ENCODE measurements at places on chromosomes 12 and 14.

GRCh38 chr14:33655421-33655820 is 295.5 kb downstream of the EGLN3 start:
- DNase-seq: no peak

- no peak for DNase-seq
Measured at GRCh38 chr12:108332791-108333382, 6.2 kb downstream of the CMKLR1 start.

DNA sequence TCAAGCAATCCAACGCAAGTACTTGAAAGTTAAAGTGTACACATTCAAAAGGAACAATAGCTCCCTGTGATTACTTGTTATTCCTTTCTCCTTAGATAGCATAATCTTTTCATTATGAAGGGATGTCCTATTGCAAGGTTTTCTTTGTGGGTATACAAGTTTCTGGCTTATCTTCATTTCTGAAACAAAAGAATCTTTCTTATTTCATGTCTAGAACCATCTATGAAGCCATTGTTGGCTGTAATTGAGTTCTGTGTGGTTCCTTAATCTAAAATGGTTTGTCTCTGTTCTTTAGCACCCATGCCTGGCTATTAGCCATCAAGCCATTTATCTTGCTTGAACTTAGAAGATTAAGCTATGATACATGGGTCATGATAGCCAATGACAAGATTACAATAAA is 95.0 kb downstream of the VEZT start:
- no peak for DNase-seq

DNA sequence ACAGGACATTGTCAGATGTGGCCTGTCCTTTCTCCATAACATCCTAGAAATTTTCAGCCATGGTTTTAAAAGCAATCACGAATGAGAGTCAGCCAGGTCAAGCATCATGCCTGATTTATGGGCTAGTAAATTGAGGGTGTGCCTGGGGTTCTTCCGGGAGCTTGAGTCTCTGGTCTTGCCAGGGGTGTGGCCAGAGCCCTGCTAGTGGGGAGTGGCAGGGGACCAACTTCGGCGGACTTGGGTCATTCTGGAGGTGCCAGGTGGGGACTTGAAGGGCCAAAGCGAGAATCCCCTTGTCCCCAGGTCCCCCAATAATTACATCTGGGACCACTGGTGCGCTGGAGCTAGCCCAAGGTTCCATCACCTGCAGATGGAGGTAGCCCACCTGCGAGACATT is 5.7 kb downstream of the OTUB2 start:
- no peak for DNase-seq

DNA sequence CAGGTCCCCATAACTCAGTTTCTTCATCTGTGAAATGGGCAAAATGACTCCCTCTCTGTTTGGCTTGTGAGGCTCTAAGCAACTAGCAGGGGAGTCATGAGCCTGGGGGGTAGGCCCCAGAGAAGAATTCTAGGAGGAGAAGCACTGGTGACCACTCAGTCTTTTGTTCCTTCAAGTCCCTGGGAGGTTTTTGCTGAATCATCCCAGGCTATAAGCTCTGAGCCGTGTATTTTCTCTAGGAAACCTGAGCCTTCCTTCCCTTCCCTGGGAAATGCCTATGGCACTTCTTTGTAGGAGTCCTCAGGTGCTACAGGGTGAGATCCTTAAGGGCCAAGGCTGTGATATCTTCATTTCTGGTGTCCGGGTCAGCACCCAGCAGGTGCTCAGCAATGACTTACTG is 4.5 kb downstream of the RPH3A start:
- no peak for DNase-seq

- no peak for DNase-seq
Measured at GRCh38 chr12:101086490-101087135, 123.4 kb downstream of the SLC5A8 start.

- no peak for DNase-seq
Measured at GRCh38 chr12:3933074-3933818, 60.0 kb upstream of the PARP11 start.

DNA sequence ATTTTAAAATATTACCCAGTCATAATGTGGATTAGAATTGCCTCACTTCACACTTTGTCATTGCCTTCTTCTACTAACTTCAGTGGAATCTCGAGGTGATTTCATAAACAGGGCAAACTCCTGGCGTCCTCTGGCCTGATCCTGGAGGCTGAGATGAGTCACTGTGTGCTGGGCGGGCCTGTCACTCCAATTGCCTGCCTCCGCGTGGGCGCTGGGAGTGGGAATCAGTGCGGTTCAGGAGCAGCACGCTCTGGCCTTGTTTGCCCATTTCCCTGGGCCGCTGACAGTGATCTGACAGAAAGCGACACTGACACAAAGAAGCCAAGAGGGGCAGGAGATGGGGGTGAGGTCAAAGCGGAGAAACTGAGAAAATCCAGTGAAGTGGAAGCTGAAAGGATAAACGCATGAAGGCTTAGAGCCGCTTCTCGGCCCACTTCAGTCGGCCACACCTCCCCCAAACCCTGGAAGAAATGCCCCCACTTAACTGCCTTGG is 29.7 kb downstream of the LGR5 start:
- DNase-seq: no peak

DNA sequence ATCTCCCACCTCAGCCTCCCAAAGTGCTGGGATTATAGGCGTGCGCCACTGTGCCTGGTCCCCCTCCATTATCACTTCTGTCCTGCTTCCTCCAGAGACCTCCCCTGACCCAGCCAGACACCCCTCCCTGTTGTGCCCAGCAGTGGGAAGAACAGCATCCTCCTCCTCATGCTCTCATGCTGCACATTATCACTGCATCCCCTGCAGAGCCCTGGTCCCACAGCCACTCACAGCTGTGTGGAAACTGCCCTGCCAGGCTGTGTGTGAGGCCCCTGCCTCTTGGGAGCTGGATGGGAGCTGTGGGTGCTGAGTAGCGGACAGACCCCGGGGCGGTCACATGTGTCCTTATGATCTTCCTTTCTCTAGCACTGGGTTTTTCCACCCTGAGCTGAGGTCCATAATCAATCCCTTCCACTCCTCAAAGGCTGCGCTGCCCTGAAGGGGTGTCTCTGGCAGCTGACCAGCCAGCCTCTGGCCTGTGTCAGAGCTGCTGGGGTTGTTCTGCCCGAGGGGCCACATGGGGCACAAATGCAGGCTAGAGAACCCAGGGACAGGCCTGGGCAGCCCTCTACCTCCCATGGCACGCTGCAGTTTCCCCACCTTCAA is 9.2 kb downstream of the HIP1R start:
- DNase-seq: no peak

DNA sequence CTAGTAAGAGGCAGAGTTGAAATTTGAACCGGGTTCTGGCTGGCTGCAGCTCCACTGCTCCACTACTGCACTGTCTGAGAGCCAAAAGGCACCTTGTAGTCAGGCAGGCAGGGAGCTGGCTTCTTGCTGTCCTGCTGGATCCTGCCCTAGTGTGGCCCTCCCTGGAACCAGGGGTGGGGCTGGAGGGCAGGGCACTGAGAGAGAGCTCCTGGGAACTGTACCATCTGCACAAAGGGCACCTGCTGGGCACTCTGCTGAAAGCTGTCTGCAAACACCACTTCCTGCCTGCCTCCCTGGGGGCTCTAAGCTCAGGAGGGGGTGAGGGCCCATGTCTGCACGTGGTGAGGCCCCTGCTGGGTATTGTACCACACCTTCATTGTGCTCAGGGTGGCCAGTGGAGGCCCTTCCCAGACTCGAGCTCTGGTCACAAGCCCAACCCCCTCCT is 19.0 kb upstream of the TCL1B start:
- peak; percentile 64 for DNase-seq
